Activated naive CD4-positive, alpha-beta T cell treated with anti-CD3 and anti-CD28 coated beads, Interleukin-2, amount 50 U/mL, for 16 hours (primary cell): ENCODE measurements at places on chromosomes 5 and 9.

- no peak for DNase-seq
Measured at GRCh38 chr9:110192531-110193261, 15.3 kb downstream of the C9orf152 start.

GRCh38 chr5:6399980-6400910, 21.9 kb upstream of the MED10 start:
- no peak for DNase-seq

GRCh38 chr9:76812591-76812990, 48.4 kb downstream of the PCA3 start:
- DNase-seq = no peak

GRCh38 chr9:91486699-91487497, 63.3 kb upstream of the NFIL3 start:
- DNase-seq = no peak

DNA sequence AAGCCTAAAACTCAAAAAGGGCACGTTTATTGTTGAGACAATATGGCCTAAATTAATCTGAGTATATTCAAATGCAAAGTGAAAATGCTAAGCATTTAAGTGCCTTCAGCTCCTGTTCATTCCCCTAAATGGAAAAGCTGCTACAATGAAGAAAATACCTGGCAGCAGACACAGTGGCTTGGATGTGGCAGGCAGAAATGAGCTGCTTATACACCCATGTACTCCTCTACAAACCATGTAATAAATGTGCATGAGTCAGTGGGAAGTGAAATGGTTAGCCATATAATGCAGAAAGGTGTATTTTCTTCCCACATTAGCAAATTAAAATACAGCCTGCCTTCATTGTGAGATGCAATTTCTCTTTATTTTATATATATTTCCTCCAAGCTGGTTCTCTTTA, 859.2 kb upstream of the SEMA6A start:
- no peak for DNase-seq

DNA sequence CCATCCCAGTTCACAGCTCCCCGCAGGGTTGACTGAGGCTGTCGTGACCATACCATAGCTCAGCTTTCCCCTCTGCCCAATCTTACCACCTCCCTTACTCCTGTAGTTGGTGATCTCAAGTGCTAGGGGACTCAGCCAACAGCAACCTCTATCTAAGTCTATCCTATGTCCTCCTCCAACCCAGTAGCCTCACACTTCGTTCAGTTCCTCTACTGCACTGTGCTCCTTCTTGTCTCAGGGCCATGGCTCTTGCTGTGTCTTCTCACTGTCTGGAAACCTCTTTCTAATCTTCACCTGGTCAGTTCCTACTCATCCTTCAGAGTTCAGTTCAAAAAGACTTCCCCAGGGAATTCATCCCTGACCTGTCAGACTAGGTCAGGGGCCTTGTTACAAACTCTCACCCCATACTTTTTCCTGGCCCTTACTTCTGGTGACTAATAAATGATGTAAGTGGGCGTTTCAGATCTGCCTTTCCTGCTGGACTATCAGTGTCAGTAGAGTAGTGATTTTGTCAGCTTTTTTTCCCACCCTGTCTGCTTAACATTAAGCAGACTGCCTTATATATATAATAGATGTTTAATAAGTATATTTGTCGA, 53.6 kb upstream of the NR3C1 start:
- no peak for DNase-seq

DNA sequence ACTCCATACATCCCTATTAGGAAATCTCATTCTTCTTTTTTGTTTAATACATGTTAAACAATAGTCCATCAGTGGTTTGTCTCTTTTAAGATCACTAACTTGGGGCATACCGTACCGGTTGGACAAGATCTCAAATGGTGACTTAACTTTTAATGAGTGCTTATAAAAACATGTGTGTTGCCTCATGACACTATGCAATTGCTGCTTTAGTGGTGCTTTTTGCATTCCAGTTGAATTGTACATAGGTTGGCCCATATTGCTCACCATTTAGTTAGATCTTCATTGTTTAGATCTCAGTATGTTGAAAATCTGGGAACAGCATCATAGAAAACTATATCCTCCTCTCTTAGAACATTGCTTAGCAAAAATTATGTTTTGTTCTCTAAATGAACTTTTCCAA, 17.8 kb downstream of the C9orf85 start:
- no peak for DNase-seq

DNA sequence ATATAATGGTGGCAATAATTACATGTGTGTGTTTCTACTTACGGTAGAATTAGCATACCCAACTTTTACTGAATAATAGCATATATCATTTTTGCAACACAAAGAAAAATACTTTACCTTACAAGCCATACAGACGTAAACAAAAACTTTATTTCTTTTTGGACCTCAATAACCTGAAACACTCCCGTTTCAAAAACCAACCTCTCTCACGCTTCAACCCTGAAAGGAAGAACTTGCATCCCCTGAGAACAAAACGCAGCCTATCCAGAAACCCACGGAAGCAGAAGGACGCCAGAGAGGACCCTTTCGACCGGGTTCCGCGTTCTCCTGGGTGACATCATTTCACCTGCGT, at the start of gene RNF38:
Gene RNF38 (minus strand): TSS at position 290 of the 352 bp plus-strand sequence. CDS start 161 bp downstream, at position 129.
- DNase-seq = peak; percentile 55

DNA sequence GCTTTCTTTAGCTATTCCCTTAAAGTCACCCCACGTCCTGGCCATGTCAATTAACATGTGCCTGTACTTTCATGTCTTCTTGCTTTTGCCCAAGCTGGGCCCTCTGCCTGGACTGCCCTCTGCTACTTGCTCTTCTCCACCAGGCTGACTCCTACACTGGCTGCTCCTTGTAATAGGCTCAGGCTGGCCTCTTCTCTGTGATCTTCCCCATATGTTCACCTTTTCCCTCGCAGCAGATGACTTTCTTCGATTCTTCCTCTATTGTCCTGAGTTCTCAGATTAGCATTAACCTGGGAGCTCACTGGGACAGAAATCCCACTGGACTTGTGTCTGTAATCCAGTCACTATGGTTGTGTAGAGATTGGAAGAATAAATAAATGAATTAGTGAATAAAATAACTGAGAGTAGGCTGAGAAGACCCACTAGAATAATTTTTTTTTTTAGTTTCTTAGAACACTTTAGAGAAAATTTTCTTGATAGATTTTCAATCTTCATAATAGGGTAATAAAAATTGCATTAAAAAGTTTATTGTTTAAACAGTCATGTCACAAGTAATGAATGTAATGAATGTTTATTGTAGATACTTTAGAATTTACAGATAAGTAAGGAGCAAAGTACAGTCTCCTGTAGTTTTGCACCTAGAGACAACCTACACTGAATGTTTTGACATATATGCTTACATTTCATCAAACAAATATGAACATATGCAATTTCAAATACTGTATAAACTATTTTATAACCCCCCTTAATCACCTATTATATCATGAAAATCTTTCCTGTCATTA, 47.4 kb upstream of the TNFSF15 start:
- no peak for DNase-seq

DNA sequence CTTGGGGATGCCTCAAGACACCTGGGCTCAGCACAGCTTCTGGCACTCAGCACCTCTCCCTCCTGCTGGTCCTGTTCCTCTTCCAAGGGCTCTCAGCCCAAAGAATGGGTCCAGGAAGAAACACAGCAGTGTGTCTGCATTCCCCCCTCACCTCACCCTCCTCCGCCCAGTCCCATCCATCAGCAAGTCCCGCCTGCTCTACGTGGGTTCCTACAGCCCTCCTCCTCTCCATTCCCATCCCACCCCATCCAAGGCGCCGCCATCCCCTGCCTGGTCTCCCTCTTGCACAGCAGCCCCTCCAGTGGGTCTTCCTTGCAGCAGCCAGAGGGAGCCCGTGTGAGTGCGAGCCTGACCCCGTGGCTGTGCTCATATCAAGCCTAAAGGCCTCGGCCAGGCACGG, 52.3 kb upstream of the RPL26L1 start:
- no peak for DNase-seq

- no peak for DNase-seq
Measured at GRCh38 chr5:1124205-1125029, 12.6 kb upstream of the SLC12A7 start.
